ENCODE measurements at places on chromosomes 3 and 15. TPM values are rescaled to one million over a fixed set of nuclear protein-coding genes. Genes with fewer than 3 reads are reported as not detected.

GRCh38 chr3:136787349-136787748 is 31.6 kb upstream of the SLC35G2 start:
- ATAC-seq, result peak; percentile 96

- ATAC-seq, result peak; percentile 44
Measured at GRCh38 chr3:72186400-72186855, 401.5 kb upstream of the PROK2 start.

DNA sequence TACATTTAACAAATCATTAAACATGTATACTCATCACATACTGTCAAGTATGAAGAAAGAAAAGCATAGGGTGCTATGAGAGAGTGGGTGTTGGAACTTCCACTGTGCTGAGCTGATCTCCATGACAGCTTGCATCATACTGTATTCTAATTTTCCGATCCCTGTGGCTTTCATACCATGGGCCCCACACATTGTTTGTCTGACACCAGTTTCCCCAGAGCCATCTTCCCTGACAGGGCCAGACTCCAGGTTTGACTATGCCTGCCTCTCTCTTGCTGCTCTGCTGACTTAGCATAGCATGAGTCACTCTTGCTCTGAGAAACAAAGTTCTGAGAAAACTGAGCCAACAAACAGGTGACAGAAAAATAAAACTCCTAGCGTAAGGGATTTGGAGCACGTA is 37.0 kb upstream of the CASR start:
- ATAC-seq, result peak; percentile 96

- no peak for ATAC-seq
Measured at GRCh38 chr15:40275954-40276353, 6.9 kb downstream of the ANKRD63 start.

Gene PTPRG
- total RNA-seq, result not detected
